ENCODE measurements at places on chromosomes 7 and 10.
A peak's percentile ranks its signal among the peaks of the same experiment; 100 is the strongest.

DNA sequence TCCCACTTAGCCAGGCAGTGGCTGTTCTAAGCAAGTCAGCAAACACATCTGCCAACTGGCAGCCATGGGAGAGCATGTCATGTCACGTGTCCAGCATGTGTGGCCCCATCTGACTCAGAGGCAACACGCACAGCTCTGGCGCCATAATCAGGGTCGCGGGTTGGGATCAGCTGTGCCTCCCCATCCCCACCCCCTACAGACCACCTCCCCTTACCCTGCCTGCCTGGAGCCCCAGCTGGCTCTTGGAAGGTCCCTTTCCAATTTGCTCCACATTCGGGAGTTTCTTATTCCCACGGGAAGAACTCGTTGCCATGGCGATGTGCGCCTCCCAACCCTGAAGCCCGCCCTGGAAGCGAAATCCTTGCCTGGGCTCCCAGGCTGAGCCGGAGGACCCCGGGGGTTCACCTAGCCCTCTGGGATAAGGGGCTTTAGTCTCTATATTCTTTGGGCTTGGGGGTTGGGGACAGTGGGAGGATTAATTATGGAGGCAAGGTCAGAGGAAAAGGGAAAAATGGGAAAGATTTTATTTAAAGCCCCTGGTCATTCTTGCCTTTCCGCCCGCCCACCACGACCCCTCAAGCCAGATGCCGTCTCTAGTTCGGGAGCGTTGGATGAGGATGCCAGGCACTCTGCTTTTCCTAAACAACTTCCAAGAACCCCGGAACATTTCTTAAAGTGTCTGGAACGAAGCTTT is 283.7 kb downstream of the ZEB1 start:
- peak; percentile 80 for DNase-seq

DNA sequence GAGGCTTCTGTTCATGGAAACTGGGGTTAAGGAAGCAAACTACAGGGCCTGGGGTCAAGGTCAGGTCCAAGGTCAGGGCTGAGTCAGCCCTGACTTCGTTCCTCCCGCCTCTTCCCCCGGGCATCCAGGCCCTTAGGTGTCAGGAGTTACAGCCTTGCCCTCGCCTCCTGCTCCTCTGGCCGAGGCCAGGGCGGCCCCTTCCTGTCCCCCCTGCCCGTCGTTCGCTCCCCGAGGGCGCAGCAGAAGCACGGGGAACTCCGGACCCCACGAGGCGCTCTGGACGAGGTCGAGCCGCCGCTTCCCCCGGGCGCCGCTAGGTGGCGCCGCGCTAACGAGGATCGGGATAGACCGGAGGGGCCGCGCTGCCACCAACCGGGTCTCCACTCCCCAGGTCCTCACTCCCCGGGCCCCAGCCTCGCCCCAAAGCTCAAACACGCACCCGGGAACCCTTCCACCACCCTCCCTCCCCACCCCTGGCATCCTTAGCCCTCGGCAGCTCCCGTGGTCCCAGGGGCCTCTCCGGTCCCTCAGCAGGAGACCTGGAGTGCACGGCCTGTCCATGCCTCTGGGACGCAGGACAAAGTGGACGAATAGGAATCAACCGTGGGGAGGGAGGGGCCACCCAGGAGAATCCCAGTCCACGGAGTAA is 59.2 kb upstream of the MYL10 start:
- DNase-seq = peak; percentile 34

DNA sequence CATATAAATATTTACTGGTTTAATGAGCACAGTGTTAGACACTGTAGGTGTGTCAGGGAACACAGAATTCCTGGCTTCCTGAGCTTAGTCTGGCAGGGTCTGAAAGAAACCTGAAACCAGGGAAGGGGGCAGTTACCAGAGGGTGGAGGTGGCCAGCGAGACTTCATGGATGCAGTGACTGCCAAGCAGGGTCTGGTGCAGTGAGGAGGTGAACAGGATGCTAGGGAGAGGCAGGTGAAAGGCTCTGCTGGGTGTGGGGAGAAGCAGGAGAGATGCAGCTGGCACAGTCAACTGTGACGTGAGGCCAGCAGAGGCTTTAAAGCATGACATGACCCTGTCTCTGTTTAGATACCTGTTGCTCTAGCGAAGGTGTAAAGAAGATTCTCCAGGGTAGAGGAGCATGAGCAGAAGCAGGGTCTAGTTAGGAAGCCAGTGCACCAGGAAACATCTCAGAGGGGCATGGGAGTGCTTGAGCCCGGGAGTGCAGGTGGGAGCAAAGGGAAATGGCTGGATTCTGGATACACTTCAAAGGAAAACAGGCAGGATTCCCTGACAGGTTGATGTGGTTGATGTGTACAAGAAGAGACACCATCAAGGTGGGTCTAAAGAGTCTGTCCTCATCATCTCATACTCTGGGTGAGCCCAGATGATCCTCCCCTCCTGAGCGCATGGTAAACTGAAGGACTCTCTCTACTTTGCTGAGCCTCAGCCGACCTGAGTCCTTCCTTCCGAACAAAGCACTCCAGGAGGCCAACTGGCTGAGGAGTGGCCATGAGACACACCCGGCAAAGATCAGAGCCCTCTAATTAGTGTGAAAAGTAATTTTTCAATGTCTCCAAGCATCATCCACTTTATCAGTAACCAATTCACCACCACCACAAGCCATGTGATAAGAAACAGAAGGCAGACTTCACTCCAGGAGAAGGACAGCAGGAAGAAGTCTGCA is 186.8 kb downstream of the COBL start:
- DNase-seq = no peak

DNA sequence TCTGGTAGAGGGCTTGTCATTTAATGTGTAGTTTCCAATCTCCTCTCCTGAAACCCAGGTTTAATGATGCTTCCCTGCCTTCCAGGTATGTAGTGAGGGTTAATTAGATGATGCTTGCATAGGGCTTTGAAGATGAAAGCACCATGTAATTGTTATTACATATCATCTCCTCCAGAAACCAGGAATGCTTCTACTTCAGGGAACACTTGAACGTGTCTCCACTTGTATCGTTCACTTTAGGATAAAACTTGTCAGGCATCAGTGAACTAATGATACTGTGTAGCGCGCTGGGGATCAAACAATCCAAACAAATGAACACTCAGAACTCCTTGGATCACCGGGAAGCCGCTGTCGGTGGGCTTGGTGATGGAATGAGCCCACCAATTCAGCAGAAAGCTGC is 260.9 kb upstream of the FZD8 start:
- DNase-seq = no peak

DNA sequence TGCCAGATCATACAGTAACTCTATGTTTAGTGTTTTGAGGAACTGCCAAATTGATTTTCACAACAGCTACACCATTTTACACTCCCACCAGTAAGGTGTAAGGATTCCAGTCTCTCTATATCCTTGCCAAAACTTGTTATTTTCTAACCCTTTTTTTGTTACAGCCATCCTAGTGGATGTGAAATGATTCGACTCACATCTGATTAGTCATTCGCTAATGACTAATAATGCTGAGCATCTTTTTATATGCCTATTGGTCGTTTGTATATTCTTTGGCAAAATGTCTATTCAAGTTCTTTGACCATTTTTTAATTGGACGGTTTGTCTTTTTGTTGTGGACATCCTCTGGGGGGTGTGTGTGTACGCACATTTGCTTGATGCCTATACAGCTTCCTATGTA is 142.8 kb downstream of the DGKB start:
- no peak for DNase-seq

- no peak for DNase-seq
Measured at GRCh38 chr7:139203992-139204391, 27.0 kb upstream of the UBN2 start.

GRCh38 chr10:37314350-37314749 is 189.0 kb downstream of the ANKRD30A start:
- no peak for DNase-seq

DNA sequence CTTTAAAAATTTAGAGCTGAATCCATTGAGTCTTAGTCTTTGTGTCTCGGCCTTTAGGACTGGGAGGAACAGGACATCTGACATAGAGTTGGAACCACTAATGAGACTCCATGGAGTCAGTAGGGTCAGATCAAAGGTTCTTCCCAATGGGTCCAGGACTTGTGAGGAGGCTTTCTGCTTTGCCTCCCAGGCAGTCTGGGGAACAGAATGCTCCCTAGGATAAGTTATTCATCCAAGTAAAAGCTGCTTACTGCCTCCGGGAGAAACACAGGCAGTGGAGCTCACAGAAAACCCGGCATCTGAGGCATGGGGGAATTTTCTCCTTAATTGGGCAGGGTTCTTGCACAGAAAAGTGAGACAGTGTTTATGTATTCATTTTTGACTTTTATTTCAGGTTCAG is 216.4 kb downstream of the SEC23IP start:
- no peak for DNase-seq

GRCh38 chr7:66146701-66147100 is 32.1 kb downstream of the CRCP start:
- DNase-seq = no peak

GRCh38 chr7:31735991-31736982 is 49.3 kb downstream of the PPP1R17 start:
- peak; percentile 56 for DNase-seq

DNA sequence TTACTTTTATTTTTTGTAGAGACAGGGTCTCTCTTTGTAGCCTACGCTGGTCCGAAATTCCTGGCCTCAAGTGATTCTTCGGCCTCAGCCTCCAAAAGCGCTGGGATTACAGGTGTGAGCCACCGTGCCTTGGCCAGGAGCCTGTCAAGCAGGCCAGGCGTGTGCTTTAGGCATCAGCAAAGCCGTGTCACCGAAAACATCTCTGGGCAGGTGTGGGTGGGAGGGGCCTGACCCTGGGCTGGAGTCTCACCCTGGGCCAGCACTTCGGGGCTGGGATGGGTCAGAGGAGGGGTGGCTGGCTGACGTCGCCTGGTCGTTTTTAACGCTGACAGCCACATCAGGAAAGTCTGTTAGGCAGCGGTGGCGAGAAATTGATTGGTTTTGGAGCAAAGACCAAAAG is 80.9 kb downstream of the UNCX start:
- DNase-seq = no peak

DNA sequence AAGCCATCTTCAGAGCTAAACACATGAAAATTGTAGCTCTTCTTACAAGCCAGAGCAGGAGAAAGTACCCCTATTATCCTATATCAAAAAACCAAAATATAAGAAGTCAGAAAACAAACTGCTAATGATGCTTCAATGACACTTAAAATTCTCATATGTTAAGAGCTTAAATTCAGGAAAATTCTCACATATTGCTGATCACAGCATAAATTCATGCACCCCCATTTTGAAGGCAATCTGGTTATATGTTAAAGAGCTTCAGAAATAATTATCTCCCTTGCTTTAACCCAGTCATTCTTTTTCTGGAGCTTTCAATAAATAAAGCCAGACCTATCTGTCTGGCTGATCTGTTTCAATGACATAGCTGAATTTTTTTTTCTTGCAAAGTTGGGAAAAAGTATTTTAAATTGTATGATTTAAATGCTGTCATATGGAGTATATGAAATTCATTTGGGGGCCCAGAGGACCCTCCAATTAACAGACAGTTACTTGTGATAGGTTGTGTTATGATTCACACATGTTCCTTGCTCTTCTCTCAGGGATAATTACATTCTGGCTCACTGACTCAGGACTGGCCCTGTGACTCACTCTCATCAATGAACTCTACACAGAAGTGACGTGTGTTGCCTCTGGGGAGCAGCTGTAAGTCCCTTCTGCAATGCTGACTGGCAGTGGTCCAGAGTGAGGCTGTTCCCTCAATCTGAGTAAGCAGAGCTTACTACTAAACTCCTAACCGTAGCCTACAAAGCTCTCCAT is 85.2 kb downstream of the HGF start:
- peak; percentile 88 for DNase-seq

DNA sequence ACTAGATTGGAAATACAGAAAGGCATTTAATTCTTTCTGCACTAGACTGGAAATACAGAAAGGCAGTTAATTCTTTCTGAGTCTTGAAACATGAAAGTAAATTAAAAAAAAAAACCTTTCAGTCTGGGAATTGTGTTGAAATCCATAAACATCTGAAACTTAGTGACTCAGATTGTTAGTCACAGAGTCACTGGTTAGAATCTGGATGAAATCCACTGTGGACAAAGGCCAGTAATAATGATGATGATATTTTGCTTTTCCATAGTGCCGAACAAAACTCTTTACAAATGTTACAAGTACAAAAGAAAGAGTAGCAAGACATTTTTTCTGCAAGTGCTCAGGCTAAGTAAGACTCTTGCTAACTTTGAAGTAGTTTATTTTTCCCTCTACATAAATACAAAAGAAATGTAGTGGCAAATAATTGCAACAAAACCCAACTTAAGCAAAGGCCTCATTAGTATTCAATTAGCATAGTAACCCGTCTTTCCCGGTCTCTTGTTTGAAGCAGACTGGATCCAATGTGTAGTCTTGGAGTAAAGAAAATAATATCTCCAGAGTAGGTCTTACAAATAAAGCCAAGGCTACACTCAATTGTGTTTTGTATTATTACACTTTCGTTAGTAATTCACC is 5.8 kb upstream of the PRTFDC1 start:
- DNase-seq = no peak

DNA sequence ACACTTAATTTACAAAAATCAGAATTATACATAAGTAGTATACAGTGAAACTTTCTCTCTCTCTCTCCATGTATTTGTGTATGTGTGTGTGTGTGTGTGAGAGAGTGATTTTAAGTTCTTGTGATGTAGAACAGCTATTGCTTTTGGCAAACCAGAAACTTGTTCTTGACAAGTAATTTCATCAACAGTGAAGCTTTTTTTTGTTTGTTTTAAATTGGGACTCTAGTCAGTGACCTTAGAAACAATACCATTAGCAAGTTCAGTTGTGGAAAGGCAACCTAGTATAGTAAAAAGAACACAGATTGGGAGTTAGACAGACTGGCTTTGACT is 319.1 kb downstream of the PTEN start:
- DNase-seq = no peak

GRCh38 chr10:28370107-28370835 is 67.4 kb upstream of the MPP7 start:
- no peak for DNase-seq

GRCh38 chr7:89002981-89003956 is 207.7 kb upstream of the TEX47 start:
- no peak for DNase-seq

GRCh38 chr10:132899751-132900065 is 42.7 kb downstream of the CFAP46 start:
- no peak for DNase-seq

GRCh38 chr10:60849217-60849616 is 70.9 kb downstream of the CDK1 start:
- DNase-seq = no peak

DNA sequence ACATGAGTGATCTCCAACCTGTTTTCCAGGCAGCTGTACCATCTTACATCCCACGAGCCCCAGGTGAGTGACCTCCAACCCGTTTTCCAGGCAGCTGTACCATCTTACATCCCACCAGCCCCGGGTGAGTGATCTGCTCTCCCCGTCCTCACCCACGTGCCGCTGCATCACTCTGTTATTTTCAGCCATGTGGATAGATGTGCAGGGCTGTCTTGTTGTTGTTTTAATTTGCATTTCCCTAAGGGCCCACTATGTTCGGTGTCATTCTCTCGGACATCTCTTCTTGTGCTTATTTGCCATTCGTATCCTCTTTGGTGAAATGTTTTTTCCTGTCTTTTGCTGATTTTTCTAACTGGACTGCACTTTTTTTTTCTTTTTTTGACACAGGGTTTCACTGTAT is 17.9 kb upstream of the LARP4B start:
- DNase-seq = no peak
